Ecto neural progenitor cell (in vitro differentiated cells): ENCODE measurements at places on chromosomes 3 and 15.
A peak's percentile ranks its signal among the peaks of the same experiment; 100 is the strongest.

DNA sequence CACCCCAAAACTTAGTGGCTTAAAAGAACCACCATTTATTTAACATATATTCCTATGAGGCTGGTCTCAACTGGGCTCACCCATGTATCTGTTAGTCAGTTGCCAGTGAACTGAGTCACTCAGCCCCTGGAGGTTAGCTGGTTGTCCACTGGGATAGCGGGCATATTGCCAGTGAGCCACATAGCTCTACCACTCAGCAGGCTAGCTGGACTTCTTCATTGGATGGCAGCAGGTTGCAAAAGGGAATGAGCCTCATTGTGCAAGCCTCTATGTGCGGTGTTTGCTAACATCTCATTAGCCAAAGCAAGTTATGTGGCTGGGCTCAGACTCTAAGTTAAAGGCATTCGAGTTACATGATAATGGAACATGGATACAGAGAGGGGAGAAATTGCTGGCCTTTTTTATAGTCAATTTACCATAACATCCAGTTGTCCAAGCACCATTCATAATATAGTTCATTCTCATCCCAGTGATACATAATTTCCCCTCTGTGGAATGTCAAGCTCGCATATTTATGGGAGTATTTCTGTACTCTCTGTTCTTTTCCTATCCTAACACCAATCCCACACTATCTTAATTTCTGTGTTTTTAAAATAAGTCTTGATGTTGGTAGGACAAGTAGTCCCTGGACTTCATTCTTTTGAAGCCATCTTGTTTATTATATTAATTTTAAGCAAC, 8.7 kb downstream of the BTD start:
- DNase-seq = no peak

GRCh38 chr3:111070772-111071256, 802 bp upstream of the NECTIN3 start:
- no peak for DNase-seq

GRCh38 chr3:192919901-192920300, 2.2 kb upstream of the MB21D2 start:
- no peak for DNase-seq

GRCh38 chr3:53109891-53110771, 20.1 kb downstream of the RFT1 start:
- peak; percentile 58 for DNase-seq

GRCh38 chr15:33586786-33587697, 276.3 kb downstream of the RYR3 start:
- no peak for DNase-seq

DNA sequence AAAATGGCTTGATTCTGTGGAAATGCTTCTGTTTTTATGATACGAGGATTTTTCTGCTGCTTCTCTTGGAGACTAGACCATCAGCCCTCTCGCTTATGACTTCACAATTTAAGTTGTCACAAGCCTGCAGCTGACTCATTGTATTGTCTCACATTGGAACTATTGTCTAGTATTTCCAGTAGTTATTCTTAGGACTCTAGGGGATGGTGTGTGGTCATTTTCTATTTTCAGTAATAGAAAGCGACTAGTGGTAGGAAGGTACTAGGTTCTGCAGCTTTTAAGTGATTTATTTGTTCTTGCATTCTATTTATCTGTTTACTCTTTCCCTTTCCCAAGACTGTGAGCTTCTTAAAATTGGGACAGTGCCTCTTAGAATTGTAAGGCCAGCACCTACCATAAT, 66.3 kb upstream of the CRTC3 start:
- no peak for DNase-seq

DNA sequence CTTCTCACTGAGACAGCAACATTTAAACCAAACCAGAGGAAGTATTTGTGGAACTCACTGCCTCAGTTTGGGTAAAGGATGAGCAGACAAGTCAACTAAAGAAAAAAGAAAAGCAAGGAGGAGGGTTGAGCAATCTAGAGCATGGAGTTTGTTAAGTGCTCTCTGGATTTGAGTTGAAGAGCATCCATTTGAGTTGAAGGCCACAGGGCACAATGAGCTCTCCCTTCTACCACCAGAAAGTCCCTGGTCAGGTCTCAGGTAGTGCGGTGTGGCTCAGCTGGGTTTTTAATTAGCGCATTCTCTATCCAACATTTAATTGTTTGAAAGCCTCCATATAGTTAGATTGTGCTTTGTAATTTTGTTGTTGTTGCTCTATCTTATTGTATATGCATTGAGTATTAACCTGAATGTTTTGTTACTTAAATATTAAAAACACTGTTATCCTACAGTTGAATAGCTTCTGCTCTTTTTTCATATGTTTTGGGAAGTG, 23.3 kb downstream of the CLDN18 start:
- DNase-seq = no peak

DNA sequence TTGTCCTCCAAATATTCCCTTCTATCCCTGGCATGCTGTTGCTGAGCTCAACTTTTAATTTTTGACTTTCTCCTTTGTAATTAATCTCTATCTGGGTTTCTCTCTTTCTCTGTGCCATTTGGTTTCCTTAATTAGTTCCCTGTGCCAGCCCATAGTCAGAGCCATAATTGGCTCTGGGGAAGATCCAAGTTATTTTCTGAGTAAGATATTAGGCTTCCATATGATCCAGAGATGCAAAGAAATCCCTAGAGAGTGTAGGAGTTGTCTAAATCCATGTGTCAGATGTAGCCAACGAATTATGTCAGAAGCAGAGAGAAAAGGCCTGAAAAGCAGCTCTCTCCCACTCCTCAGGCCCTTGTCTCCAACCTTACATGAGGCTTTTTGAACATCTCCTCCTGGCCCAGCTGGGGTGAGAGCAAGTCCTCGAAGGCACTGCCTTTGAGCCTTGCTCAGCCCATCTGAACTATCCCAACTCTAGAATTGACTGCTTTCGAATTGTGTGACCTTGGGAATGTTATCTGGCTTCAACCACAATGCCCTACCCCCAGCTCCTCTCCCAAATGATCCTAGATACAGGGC, 46.4 kb downstream of the MOBP start:
- DNase-seq = no peak

GRCh38 chr15:89836267-89837133, 21.8 kb upstream of the ANPEP start:
- DNase-seq = no peak

DNA sequence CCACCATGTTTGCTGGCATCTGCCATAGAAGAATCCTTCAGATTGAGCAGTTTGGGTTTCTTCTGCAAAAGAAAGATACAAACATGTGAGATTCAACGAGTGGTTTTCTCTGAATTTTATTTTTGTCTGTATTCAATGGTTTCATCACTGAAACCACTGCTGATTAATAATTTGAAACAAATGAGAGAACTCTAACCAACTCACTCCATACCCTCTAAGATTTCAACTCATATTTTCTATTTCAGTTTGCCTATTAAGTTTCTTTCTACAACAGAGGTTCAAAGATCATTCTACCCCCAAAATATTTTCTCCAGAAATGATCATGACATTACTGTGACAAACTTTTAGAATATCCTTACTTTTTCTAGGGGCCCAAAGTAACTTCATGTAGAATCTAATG, 38.7 kb upstream of the MAN2C1 start:
- DNase-seq = no peak

- no peak for DNase-seq
Measured at GRCh38 chr3:127846576-127846975, 24.3 kb upstream of the MGLL start.

GRCh38 chr15:40756938-40757337, 1.9 kb upstream of the RMDN3 start:
- no peak for DNase-seq

- DNase-seq = no peak
Measured at GRCh38 chr3:181384970-181385369, 326.8 kb upstream of the SOX2 start.

- DNase-seq = no peak
Measured at GRCh38 chr3:177350121-177350520, 152.8 kb upstream of the TBL1XR1 start.

DNA sequence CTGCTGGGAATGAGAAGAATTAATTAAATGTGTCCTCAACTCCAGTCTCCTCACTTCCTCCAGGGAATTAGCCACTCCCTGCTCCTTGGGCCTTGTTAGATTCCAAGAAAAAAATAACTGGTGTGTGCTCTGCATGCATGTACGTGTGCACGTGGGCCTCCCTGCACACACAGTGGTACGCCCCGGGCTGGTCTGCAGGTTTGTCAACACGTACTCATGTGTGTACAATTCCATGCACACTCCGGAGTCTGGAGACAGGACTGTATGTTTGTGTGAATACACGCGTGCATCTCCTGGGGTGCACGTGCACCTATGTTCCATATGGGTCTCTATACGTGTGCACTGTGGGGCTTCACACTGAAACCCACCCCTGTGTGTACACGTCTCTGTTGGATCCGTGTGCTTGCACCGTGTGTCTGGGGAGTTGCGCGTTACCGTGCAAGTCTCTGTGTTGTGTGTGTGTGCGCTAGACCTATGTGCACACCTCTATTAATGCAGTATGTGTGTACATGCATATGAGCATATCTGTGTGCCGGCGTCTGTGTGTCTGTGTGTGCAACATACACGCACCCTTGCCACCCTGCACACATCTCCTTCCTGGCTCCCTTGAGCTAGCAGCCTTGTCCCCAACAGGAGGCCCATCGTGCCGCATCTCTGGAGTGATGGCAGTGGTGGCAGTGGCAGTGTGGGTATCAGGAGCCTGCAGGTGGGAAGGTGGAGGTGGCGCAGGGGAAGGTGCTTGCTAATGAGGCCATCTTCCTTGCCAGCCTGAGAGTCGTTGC, 210.1 kb downstream of the TBC1D2B start:
- peak; percentile 26 for DNase-seq

DNA sequence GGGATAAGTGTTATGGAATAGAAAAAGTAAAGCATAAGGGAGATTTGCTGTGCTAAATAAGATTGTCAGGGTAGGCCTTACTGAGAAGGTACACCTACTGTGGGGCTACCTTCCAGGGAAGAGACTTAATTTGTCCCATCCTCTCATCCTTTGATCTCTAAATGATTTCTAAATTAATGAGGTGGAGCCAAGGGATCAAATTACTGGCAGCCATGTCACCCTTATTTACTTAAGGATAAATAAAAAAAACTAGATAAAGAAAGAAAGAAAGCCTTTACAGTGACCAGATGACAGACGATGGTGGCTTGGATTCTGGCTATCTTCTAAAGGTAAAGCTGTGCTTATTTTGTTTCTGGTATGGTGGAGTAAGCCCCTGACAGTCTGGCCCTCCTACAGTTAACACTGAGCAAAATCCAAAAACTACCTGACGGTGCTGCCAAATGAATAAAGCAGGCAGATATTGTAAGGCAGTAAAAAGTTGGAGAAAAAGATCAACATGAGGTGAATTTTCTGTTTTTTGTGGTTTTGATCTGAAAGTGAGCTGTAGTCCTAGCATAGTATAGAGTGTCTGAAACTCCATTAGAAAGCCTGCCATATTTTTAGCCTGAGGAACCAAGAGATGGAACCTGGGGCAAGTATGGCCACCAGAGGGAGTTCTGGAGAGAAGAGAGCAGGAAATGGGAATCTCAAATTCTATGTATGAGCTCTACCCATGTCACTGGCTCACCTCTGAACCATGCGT, 285.1 kb upstream of the MANF start:
- DNase-seq = peak; percentile 55

DNA sequence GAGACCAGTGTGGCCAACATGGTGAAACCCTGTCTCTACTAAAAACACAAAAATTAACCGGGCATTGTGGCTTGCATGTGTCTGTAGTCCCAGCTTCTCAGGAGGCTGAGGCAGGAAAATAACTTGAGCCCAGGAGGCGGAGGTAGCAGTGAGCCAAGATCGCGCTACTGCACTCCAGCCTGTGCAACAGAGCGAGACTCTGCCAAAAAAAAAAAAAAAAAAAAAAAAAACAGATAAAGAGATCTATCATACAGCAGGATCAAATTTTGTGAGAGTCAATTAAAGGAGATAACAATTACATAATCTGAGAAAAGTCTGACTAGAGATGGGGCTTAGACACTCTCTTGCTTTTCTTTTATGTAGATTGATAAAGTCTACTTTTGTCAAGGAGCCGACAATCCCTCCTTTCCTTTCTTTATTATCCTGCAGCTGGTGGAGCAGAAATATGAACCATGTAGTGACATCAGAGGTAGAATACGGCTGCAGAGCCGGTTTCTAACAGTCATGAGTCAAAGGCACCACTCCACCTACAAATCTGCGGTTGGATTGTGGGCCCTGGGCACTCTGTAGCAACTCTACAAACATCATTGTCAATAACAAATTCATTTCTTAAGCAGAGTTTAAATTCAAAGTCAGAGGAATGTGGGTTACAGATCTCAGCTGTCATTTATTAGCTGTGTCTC, 9.0 kb downstream of the C2CD4A start:
- DNase-seq = no peak

DNA sequence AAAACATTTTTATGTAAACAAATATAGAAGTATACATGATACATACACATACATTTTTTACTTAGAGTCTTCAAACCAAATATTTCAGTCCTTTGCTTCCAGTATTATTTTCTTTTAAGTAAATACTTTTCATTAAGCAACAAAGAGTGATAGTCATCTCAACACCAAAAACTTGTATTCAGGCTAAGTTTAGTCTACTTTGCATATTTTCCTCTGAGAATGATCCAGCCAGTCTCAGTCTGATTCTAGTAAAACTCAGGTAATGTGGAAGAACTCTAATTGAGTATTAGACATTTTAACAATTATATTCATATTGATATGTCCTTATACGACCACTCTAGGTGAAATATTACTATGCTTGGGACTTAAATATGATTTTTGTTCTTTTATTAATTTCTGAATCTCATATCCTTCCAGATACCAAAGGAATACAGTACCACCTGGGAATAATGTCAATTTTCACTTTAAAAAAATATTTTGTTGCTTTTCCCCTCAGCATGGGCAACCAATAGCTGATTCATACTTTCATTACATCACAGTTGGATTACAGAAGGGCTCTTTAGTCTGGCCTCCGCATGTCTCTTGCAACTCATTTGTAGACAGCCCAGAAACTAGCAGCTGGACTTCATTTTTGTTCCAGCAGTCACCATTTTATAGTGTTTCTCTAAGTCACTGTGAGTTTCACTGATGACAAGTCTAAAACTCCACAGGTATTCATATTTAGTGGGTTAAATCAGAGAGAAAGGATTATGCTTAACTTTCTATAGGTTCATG, 390.4 kb downstream of the ZBTB20 start:
- DNase-seq = no peak

DNA sequence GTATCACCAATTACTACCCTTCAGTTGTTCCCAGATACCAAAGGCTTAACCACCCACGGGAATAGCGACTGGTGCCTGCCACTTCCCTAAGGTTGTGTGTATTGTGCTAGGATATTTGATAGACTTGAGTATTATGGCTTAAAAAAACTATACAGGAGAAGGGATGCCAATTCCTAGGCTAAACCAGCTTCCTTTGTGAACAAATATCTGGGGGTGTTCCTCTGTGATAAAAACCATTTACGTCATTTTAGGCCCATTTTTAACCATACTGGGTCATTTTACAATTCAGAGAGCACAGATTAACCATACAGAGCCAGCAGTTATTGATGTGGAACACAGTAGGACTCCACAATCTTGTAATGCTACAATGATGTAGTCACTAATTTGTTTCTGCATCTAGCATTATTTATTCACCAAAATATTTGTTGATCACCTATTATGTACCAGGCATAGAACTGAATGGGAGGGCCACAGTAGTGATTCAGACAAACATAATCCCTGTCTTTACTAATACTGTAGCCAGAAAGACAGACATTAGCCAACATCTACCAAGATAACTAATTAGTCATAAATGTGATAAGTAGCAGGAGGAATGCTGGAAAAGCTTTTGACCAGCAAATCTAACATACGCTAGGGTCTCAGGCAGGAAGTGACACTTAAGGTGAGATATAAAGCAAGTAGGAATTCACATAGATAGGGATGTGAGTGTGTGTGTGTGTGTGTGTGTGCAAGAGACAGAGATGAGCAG, 184.8 kb downstream of the MECOM start:
- no peak for DNase-seq
